ENCODE measurements at places on chromosomes 6 and 20. TPM values are rescaled to one million over a fixed set of nuclear protein-coding genes. Genes with fewer than 3 reads are reported as not detected.

The KCNK17 gene
- total RNA-seq, result not detected

The MPIG6B gene
- 0.47 TPM for total RNA-seq

The CYP39A1 gene
- total RNA-seq, result 2.6 TPM

The PTPRK gene
- total RNA-seq, result 24.2 TPM

The MATN4 gene
- 0.18 TPM for total RNA-seq

The TRIM40 gene
- total RNA-seq, result not detected

The OR2B3 gene
- not detected for total RNA-seq

The RAMACL gene
- total RNA-seq, result 0.15 TPM

The BEND3 gene
- 7.1 TPM for total RNA-seq

The RSPO4 gene
- total RNA-seq, result not detected

The QRSL1 gene
- 18.1 TPM for total RNA-seq

The ATP9A gene
- not detected for total RNA-seq

The FGD2 gene
- not detected for total RNA-seq

The XKR7 gene
- total RNA-seq, result 0.02 TPM

The CST5 gene
- not detected for total RNA-seq

The APOM gene
- total RNA-seq, result 1.8 TPM

- peaks cover 52% of the 10 kb centered on the region for H3K36me3 ChIP-seq
- H3K4me3 ChIP-seq, result no peak overlapping the region
- H3K27ac ChIP-seq, result no peak overlapping the region
- DNase-seq, result no peak
Observed at GRCh38 chr6:33278392-33278741, 1.4 kb downstream of the B3GALT4 start.

DNA sequence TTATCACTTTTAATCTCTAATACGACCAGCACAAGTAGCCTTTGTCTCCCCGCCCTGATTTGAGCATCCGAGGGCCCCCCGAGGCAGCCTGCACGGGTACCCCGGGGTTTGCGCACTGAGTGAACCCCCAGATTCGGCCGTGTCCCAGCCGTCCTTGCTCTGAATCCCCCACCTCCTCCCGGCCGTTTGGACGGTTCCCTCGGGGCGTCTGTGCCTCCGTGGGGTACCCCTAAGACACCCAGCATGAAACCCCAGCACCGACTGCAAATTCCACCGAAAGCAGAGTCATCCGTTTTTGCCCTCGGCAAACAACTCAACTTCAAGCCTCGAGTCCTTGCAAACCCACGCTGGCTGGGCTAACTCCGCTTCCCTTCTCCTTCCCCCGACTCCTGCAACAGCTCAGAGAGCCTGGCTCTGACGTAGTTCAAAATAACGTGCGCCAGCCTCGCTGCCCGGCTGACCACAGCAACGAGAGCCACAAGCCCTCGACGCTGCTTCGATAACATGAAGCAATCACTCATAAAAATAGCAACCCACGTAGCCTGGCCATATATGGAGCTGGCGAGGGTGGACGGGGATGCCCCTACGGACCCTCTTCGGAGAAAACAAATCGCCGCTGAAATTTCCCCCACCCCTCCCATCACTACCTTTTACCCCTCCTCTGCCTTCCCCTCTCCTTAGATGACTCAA, 764 bp upstream of the SNAP25 start:
- peaks cover 9% of the 10 kb centered on the region for H3K27me3 ChIP-seq
- DNase-seq, result no peak
- H3K4me1 ChIP-seq, result no peaks in the 10 kb centered on the region
- H3K27ac ChIP-seq, result no peak overlapping the region

DNA sequence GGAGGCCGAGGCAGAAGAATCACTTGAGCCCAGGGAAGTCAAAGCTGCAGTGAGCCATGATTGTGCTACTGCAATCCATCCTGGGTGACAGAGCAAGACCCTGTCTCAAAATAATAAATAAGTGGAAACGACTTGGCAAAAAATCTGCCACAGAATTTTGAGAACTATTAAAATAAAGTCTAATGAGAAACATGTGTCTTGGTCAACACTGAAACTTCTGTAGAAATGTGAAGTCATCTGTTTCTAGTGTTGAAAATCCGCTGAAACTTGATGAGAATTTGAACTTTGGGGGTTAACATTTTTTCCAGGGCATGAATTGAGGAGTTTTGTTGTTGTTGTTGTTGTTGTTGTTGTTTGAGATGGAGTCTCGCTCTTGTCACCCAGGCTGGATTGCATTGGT, 29.0 kb upstream of the BCLAF1 start:
- DNase-seq, result no peak
- H3K36me3 ChIP-seq, result no peaks in the 10 kb centered on the region
- no peak overlapping the region for H3K4me3 ChIP-seq
- H3K27me3 ChIP-seq, result 0 out of 2 replicates have a peak, but pooled peaks cover 6% of the 10 kb centered on the region

- H3K27me3 ChIP-seq, result no peaks in the 10 kb centered on the region
- H3K4me3 ChIP-seq, result no peak overlapping the region
Observed at GRCh38 chr6:39350723-39351505, 28.4 kb upstream of the KCNK16 start.

- peaks cover 31% of the 10 kb centered on the region for H3K36me3 ChIP-seq
- no peak overlapping the region for H3K4me3 ChIP-seq
- no peaks in the 10 kb centered on the region for H3K27me3 ChIP-seq
- DNase-seq, result no peak
- no peaks in the 10 kb centered on the region for H3K4me1 ChIP-seq
Observed at GRCh38 chr6:166987930-166988329, 11.3 kb upstream of the CEP43 start.

DNA sequence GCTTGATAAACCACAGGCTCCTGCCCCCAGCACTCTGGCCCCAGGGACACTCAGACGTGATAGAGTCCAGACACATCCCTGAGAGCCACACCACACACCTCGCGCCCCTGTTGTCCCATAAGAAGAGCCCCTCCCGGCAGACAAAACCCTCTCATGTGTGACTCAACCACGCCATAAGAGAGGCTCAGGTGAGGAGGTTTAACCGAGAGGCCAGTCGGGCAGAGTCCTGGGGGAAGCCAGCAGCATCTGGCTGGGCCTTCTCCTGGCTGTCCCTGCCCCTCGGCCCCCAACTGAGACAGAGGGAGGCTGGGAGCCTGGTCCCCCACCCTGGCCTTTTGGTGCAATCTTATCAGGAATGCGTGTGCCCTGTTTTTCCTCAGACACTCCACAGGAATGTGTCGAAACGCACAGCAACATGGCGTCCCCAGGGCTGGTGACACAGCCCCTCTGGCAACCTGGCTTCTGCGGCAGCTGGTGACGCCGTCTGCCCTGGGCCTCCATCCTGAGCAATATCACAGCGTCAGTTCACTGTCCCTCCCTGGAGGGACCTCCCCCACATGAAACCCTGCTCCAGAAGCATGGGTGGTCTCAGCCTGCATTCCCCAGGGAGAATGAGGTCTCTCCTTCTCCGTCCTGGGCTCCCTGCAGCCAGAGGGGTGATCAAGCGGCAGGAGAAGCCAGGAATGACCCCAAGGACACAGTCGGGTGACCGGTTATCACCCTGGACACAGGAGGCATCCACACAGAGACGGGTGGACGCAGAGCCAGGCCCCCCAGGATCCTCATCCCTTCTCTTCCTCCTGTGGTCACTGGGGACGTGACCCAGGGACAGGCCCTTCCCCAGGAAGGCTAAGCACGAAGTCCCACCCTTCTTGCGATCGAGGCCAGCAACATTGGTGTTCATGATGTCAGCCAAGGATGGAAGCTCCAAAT, 156.6 kb upstream of the AFDN start:
- H3K4me3 ChIP-seq, result no peak overlapping the region
- H3K27ac ChIP-seq, result no peak overlapping the region
- H3K27me3 ChIP-seq, result no peaks in the 10 kb centered on the region

GRCh38 chr20:17969884-17970409, 1.1 kb downstream of the MGME1 start:
- H3K36me3 ChIP-seq, result peaks cover 58% of the 10 kb centered on the region
- peaks cover 13% of the 10 kb centered on the region for H3K4me1 ChIP-seq
- peak; percentile 21 for DNase-seq
- H3K27me3 ChIP-seq, result no peaks in the 10 kb centered on the region

DNA sequence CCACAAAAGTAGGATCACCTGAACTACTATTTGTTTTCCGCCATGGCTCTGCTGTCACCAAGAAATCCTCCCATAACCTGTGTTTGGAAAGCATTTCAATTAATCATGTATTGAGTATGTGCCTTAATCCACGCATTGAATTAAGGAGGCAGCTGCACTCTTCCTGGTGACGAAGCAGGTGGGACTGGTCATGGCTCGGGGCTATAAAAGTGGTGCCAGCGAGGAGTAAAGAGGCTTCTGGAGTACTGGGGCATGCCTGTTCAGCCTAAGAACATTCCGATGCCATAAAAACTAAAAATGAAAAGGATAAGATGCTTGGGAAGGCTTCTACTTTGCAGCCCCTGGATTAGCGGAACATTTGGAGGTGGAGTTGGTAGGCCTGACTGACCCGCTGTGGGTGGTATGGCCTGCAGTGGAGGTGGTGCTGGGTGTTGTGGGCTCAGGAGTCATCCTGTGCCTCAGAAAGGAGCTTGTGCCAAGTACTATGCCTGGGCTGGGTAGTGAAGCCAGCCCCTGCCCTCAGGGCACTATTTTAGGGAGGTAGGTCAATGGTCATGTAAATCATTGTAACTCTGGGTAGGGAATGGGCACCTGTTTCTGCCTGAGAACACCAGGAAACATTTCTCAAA, 110.5 kb downstream of the B3GAT2 start:
- no peaks in the 10 kb centered on the region for H3K4me1 ChIP-seq
- DNase-seq, result peak; percentile 30
- no peak overlapping the region for H3K27ac ChIP-seq
- no peak overlapping the region for H3K4me3 ChIP-seq
- H3K36me3 ChIP-seq, result 0 out of 2 replicates have a peak, but pooled peaks cover 3% of the 10 kb centered on the region
- no peaks in the 10 kb centered on the region for H3K27me3 ChIP-seq

DNA sequence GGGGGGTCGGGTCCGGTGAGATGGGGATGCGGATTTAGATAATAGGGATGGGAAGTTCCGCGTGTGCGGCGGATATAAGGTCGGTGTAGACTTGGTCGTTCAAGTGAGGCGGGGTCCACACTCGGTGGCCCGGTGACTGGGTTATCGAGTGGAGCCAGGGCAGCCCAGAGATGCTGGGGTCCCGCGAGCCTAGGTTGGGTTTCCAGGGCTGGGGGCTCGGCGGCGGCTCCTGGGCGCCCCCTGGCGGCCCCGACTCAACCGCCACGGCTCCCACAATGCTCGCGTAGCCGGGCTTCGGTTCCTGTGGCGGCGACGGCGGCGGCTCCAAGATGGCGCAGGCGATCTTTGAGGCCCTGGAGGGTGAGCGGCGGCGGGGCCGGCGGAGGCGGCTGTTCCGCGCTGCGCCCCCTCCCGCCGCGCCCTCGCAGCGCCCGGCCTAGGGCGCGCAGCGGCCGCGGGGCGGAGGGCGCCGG, at the start of gene ZNF341:
Gene ZNF341 (plus strand): TSS at position 304 of the 473 bp plus-strand sequence. CDS start 26 bp downstream, at position 330.
- 0 out of 2 replicates have a peak, but pooled peaks cover 3% of the 10 kb centered on the region for H3K27me3 ChIP-seq
- H3K4me3 ChIP-seq, result peak within 1 kb of the TSS; percentile 60
- H3K27ac ChIP-seq, result peak within 1 kb of the TSS; percentile 37
- peak; percentile 94 for DNase-seq
- peaks cover 4% of the 10 kb centered on the region for H3K4me1 ChIP-seq
- H3K36me3 ChIP-seq, result no peaks in the 10 kb centered on the region

GRCh38 chr6:107083047-107083768, 32.1 kb downstream of the BEND3 start:
- H3K4me1 ChIP-seq, result no peaks in the 10 kb centered on the region
- DNase-seq, result no peak
- peaks cover 11% of the 10 kb centered on the region for H3K36me3 ChIP-seq

GRCh38 chr6:116697480-116697879, 16.5 kb downstream of the KPNA5 start:
- H3K4me3 ChIP-seq, result no peak overlapping the region
- no peak for DNase-seq
- H3K36me3 ChIP-seq, result peaks cover 7% of the 10 kb centered on the region
- H3K27me3 ChIP-seq, result no peaks in the 10 kb centered on the region

- H3K27me3 ChIP-seq, result no peaks in the 10 kb centered on the region
- peak; percentile 83 for DNase-seq
- H3K36me3 ChIP-seq, result peaks cover 10% of the 10 kb centered on the region
- peak overlapping the region; percentile 51 for H3K27ac ChIP-seq
- H3K4me1 ChIP-seq, result peaks cover 28% of the 10 kb centered on the region
- no peak overlapping the region for H3K4me3 ChIP-seq
Observed at GRCh38 chr6:144158133-144158532, 7.8 kb downstream of the STX11 start.

DNA sequence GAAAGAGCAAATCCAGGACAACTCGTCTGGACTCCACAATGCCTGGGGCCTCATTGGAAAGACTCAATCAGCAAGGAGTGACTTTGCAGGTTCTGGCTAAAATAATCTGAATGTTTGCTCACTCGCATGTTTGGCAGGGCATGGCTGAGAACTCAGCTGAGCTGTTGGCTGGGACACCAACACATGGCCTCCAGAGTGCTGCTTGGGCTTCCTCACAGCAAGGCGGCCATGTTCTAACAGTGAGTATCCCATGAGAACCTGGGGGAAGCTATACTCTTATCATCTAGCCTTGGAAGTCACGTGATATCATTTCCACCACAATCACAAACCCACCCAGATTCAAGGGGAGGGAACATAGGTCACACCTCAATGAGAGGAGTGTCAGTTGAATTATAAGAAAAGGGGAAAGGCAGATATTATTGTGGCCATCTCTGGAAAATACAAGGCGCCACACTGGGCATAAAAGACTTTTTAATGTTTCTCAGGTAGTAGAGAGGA, 23.1 kb upstream of the SHLD1 start:
- no peak for DNase-seq
- H3K27me3 ChIP-seq, result no peaks in the 10 kb centered on the region
- no peaks in the 10 kb centered on the region for H3K36me3 ChIP-seq
- no peaks in the 10 kb centered on the region for H3K4me1 ChIP-seq
- H3K27ac ChIP-seq, result no peak overlapping the region

DNA sequence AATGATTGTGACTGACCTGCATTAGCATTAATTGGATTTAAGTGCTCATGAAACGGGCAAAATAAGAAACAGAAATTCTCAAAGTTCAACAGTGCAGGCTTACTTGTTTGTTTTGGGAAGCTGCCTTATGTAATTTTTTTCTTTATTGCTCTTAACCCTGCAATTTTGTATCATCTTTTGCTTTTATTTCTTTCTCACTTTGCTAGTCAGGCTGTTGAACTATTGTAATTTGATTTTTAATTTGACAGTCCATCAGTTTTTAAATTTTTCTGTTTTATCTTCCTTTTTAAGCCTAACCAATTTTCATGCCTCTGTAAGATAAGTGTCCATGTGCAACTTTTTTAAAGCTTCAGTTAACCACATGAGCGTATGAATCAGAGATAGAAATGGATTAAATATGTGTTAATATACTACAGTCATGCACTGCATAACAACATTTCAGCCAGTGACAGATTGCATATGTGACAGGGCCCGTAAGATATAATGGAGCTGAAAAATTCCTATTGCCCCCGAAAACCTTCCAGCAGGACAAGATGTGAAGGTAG, 44.6 kb downstream of the PEX7 start:
- no peak overlapping the region for H3K27ac ChIP-seq
- no peak for DNase-seq
- H3K27me3 ChIP-seq, result no peaks in the 10 kb centered on the region

- DNase-seq, result no peak
- H3K36me3 ChIP-seq, result no peaks in the 10 kb centered on the region
- no peaks in the 10 kb centered on the region for H3K4me1 ChIP-seq
- no peak overlapping the region for H3K27ac ChIP-seq
Observed at GRCh38 chr6:44868910-44869309, 459.2 kb upstream of the RUNX2 start.
